Muscle of back (tissue), 13 donors: ENCODE measurements at places on chromosomes 12 and 14.

DNA sequence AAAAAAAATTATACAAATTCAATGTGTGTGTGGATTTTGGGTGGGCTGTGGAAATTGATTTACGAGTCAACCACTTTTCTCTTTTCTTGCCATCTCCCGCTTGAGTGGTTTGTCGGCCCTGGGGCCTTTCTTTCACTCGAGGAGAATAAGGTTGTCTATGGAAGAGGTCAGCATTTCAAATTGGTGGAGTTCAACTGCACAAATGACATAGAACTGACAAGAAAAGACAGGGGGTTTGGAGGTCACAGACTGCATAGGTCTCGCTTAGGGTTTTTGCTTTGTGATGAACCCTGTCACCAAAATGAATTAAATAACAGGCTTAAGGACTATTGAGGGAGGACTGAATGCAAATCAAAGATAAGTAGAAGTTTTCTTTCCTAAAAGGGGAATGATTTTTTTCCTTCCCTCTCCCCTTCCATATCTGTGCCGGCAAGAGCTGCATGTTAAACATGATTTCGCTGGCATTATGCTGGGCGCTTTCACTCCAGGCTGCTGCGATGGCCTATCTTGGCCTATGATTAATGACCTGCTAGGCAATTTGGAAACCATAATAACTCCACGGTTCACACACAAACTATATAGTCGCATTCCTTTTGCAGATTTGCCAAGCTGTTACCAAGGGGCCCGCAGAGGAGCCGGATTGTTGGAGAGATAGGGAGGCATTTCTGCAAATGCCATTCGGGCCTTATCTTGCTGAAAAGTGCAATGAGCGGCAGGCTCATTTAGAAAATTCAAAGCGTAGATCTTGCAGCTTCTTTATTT lies 20.7 kb downstream of the ASCL1 start:
- no peak for DNase-seq

DNA sequence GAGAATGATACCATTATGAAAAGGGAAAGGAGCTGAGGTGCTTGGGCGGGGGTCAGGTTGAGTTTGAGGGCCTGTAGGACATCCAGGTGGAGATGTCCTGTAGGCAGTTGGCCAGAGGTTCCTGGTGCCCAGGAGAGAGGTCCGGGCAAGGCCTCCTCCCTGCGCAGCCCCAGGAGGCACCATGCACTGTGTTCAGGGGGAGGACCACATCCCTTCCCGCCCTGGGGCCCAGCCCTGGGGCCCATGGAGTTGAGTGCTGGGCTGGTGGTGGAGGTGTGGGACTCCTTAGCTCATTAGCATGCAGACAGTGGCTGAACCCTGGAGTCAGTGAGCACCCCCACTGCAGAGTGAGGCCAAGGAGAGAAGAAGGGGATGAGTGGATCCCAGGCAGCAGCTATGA lies 5.7 kb upstream of the FAIM2 start:
- no peak for DNase-seq

GRCh38 chr12:107405436-107405835 lies 280.2 kb upstream of the PWP1 start:
- no peak for DNase-seq

- DNase-seq, result no peak
These were observed 380.4 kb upstream of the DDHD1 start for GRCh38 chr14:53533384-53533970.

DNA sequence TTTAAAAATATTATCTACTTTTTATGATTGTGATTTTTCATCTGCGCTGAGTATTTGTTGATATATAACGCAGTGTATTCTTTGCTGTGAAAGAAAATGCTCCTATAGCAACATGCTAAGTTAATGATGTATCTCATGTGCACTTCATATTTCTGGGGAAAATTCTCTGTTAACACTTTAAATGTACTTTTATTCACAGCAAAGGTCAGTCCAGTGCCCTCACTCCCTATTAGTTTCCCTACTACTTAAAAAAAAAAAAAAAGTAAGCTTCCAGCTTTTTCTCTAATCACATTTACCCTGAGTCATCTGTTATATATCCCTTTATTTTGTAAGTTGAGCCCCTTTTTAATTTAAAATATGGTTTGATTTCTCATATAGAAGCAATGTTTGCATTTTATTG lies 219.8 kb downstream of the AEBP2 start:
- no peak for DNase-seq

- no peak for DNase-seq
These were observed 32.6 kb upstream of the FGD4 start for GRCh38 chr12:32366714-32367113.

GRCh38 chr12:4296751-4297150 lies 23.2 kb downstream of the CCND2 start:
- DNase-seq, result no peak

DNA sequence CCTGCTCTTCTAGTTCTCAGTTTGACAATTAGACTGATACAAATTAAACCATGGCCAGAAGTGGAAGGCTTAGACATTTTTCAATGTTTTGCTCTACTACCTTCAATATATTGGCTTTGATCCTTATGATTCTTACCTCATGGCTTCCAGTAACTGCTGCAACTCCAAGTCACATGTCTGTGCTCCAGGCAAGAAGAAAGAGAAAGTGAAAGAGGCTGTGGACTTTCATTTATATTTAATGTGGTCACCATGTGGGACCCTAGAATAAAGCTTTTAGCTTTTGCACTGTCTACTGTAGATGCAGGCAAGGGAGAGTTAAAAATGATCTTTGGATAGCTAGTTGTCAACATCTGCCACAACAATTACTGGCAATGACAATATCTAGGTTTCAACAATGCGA lies 214.3 kb upstream of the PDE3A start:
- DNase-seq, result no peak

DNA sequence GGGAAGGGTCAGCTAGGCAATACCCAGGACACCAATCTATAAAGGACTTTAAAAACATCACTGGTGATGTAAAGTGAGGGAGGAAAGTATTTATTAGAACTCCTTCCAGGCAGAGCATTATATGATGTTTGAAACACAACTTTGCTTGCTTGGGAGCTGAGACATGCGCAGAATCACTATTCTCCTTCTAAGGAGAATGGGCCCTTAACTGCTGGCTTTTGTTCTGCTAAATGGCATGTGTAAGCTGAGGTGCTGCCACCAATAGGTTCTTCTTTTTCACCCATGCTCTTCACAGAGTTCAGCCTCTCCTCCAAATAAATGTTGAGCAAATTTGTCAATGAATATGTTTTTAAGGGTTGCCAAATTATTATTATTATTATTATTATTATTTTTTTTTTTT lies 3.9 kb downstream of the STAC3 start:
- no peak for DNase-seq

DNA sequence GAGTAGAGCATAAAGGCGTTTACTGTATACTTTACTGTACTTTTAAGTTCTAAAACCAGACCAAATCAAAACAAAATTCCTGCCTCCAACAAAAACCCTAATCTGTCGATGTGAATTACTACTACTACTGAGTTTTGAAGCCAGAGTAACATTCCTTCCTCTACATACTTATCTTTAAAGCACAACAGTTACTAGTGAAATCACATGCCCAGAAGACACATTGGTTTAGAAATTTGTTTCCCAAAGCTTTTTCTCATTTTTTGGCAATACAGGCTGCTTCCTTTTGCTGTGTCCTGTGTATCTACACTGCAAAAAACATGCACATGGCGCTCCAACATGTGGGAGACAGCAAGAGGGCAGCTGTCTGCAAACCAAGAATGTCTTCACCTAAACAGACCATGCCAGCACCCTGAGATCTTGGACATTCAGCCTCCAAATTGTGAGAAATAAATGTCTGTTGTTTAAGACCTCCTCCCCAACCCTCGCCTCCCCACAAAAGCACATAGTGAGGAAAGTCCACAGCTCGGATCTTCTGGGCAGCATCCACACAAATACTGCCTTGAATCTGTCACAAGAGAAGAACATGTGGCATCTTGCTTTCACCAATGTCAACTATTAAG lies 21.1 kb downstream of the SETD3 start:
- DNase-seq, result no peak
